Stomach (tissue), 19 donors: ENCODE measurements at places on chromosomes 4 and X. TPM values are rescaled to one million over a fixed set of nuclear protein-coding genes. Genes with fewer than 3 reads are reported as not detected.

Gene SSX2
- total RNA-seq = not detected

Gene FRG2
- total RNA-seq = not detected

Gene HMGN5
- not detected for total RNA-seq

Gene USP17L20
- total RNA-seq = not detected

DNA sequence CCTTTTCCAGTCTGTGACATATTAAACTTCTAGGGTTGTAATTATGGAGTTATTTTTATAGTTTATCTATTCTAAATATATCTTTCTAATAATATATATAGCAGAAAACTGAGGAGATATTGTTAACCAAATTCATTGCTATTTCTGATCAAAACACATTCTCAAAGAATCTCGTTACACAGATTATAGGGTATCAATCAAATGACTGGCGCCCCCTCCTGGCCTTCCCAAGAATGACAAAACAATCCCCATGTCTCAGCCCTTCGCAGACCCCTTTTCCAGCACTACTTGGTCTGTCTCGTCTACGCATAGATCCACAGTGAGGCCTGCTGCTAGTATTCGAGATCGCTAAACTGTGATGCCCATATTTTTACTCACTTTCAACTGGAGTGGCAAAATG is 209.3 kb downstream of the GPC3 start:
- H3K4me3 ChIP-seq = no peak overlapping the region
- H3K27ac ChIP-seq = no peak overlapping the region
- H3K4me1 ChIP-seq = no peaks in the 10 kb centered on the region
- no peaks in the 10 kb centered on the region for H3K36me3 ChIP-seq
- no peaks in the 10 kb centered on the region for H3K27me3 ChIP-seq

DNA sequence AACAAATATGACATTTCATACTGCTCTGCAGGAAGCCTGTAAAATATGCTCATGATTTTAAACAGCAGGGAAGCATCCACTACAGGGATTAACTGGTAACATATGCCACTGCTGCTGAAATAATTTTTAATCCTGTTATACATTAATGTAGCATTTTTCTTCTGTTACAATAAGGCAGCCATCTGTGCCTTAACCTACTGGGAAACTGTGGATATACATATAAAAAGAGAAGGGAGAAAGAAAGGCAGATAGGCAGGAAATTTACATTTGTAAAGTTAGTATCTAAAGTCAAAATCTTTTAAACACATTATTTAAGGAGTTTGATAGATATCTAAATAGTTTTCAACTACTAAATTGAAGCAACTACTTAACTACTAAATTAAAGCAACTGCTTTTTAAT is 514.6 kb upstream of the KLHL4 start:
- no peaks in the 10 kb centered on the region for H3K36me3 ChIP-seq
- no peak for DNase-seq
- no peak overlapping the region for H3K4me3 ChIP-seq
- no peaks in the 10 kb centered on the region for H3K4me1 ChIP-seq

DNA sequence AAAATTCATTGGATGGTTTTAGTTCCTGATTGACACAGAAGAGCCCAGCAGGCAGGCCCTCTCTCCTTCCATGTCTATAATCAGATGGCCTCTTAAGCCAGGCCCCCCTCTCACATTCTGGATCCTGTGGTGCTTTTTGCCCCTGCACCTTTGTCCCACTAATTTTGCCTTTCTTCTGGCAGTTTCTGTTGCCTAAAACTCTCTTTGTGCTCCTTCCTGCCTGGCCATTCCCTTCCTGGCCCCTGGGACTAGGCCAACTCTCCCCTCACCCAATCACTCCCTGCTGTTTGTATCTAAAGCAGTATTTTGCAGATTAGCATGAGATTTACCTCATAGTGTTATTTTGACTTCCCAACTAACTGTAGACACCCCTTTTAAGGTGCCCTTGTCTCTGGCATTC is 42.7 kb upstream of the DDX3X start:
- no peaks in the 10 kb centered on the region for H3K4me1 ChIP-seq
- H3K27me3 ChIP-seq = no peaks in the 10 kb centered on the region
- no peak for DNase-seq

DNA sequence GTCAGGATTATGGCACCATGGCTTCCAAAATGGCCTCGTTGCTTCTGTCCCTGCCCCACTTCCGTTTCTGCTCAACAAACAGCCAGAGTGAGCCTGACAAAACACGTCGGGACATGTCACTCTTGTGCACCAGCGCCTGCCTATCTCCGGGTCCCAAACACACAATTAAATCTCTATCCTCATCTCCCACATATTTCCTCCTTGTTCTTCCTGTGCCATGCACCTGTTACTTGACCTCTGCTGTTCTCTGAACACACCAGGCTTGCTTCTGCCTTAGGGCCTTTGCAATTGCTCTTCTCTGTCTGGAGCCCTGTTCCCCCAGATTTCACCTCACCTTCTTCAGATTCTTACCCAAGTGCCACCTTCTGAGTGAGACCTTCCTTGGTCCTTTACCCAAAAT is 12.7 kb upstream of the CD38 start:
- no peaks in the 10 kb centered on the region for H3K4me1 ChIP-seq
- H3K36me3 ChIP-seq = no peaks in the 10 kb centered on the region
- no peaks in the 10 kb centered on the region for H3K27me3 ChIP-seq
- H3K27ac ChIP-seq = no peak overlapping the region

GRCh38 chr4:78004270-78004669 is 52.9 kb upstream of the FRAS1 start:
- H3K4me3 ChIP-seq = no peak overlapping the region
- no peak for DNase-seq
- H3K27me3 ChIP-seq = no peaks in the 10 kb centered on the region
- no peaks in the 10 kb centered on the region for H3K36me3 ChIP-seq

- no peaks in the 10 kb centered on the region for H3K36me3 ChIP-seq
- no peak overlapping the region for H3K27ac ChIP-seq
- no peaks in the 10 kb centered on the region for H3K4me1 ChIP-seq
- no peaks in the 10 kb centered on the region for H3K27me3 ChIP-seq
- no peak for DNase-seq
- no peak overlapping the region for H3K4me3 ChIP-seq
Measured at GRCh38 chr4:73754934-73755333, 14.6 kb downstream of the CXCL8 start.

- H3K36me3 ChIP-seq = no peaks in the 10 kb centered on the region
- no peak for DNase-seq
- H3K27me3 ChIP-seq = no peaks in the 10 kb centered on the region
- no peak within 1 kb of the TSS for H3K4me3 ChIP-seq
Measured at GRCh38 chrX:55220119-55220794, at the start of gene PAGE5. Gene PAGE5 (plus strand): TSS chrX:55220346. CDS start chrX:55221383, 1,037 bp downstream.

GRCh38 chrX:105167233-105167632 is 53.3 kb downstream of the TEX13A start:
- H3K27ac ChIP-seq = no peak overlapping the region
- no peaks in the 10 kb centered on the region for H3K27me3 ChIP-seq
- no peak overlapping the region for H3K4me3 ChIP-seq
- H3K4me1 ChIP-seq = no peaks in the 10 kb centered on the region
- DNase-seq = no peak
